Memory B cell (primary cell): ENCODE measurements at places on chromosomes 12 and 14.

DNA sequence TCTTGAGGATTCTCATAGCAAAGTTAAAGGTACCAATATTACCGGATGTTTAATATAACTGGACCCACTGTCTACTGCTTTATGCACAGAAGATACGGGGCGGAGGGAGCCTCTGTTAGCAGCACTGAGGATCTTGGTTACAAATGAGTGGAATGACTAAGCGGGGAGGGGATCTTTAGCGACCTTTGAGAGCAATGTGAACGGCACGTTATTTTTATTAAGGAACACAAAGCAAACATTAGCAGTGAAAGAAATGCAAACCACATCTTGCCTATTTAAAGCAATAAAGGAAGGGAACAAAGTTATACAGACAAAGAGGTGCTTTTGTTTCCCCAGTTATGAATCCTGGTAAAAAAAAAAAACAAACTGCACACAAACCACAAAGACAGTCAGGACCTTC lies 27.1 kb upstream of the PRMT8 start:
- no peak overlapping the region for H3K27ac ChIP-seq
- no peak overlapping the region for H3K4me3 ChIP-seq
- peaks cover 9% of the 10 kb centered on the region for H3K27me3 ChIP-seq
- H3K36me3 ChIP-seq, result no peaks in the 10 kb centered on the region
- no peak for DNase-seq

DNA sequence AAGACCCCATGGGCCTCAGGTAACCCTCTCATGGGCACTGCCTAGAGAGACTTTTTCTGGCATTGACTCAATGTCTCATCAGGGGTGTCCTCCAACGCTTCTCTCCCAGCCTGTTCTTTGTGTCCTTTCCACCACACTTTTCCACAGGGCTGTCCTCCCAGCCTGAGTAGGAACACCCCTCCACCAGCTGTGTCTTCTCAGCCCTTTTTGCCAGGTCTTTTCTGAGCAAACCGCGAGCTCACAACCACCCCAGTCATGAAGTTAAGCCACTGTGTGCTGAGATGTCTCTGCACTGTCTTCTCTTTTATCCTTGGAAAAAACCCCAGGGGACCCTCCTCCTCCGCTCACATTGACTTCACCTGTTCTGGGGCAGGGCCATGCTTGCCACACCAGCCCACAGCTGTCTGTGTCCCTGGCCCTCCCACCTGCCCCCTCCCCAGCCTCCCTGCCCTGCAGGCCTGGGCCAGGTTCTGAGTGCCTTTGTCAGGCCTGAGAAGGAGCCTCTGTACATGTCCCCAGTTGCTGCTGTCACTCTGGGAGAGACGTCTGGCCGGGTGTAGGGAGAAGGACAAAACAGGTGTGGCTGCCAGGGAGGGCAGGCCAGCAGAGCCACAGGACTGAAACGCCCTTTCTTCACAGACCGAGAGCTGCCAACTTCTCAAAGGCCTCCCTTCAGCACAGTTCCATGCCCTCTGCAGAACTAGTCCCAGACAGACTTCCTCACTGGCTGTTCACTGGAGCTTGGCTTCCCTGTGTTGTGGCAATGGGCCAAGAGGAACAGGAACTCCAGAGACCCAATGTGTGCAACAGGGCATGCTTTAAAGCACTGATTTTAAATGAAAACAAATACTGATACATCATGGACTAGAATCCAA lies 50.5 kb upstream of the PNMA1 start:
- H3K4me3 ChIP-seq, result peak overlapping the region; percentile 32
- DNase-seq, result no peak
- peaks cover 54% of the 10 kb centered on the region for H3K4me1 ChIP-seq

DNA sequence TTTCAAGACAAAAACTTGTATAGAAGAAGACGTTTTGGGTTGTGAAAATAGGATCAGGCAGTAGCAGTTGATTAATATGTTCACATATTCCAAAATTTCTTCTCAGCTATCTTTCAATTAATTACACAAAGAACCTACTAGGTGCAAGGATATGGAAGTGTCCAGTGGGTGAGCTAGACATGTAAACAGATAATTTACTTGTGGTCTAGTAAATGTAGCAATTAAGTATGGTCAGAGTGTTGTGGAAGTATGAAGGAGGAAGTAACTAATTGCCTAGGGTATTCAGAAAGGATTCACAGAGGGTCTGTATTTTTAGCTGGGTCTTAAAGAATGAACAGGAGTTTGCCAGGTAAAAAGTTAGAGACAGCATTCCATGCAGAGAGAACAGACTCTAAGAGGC lies 5.9 kb downstream of the GOLGA5 start:
- H3K27ac ChIP-seq, result no peak overlapping the region
- H3K4me1 ChIP-seq, result peaks cover 37% of the 10 kb centered on the region
- DNase-seq, result no peak
- peak overlapping the region; percentile 37 for H3K4me3 ChIP-seq
- H3K27me3 ChIP-seq, result no peaks in the 10 kb centered on the region

DNA sequence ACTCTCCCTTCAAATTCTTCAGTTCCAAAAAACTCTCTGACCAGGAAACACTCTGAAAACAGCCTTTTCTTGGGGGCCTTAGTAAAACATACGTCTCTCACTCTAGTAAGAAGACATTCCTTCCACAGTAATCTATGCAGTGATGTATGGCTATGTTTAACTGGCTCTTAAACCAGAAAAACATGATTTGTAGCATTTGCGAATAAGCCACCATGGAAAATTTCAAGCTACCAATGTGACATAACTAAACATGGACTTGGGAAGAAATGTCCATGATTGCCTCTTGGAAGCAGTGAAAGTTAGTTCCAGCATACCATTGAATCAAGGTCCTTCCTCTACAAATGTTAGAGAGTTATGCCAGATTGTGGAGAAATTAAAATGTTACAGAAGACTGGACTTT lies 121.5 kb upstream of the ATF7IP start:
- H3K4me3 ChIP-seq, result no peak overlapping the region
- peaks cover 5% of the 10 kb centered on the region for H3K36me3 ChIP-seq
- no peak for DNase-seq
- H3K4me1 ChIP-seq, result peaks cover 26% of the 10 kb centered on the region

GRCh38 chr14:65847075-65847847 lies 434.7 kb downstream of the FUT8 start:
- peaks cover 6% of the 10 kb centered on the region for H3K27me3 ChIP-seq
- H3K4me3 ChIP-seq, result no peak overlapping the region
- no peaks in the 10 kb centered on the region for H3K36me3 ChIP-seq
- peak overlapping the region; percentile 32 for H3K27ac ChIP-seq

- no peaks in the 10 kb centered on the region for H3K27me3 ChIP-seq
- H3K36me3 ChIP-seq, result no peaks in the 10 kb centered on the region
- H3K27ac ChIP-seq, result no peak overlapping the region
- H3K4me3 ChIP-seq, result no peak overlapping the region
- H3K4me1 ChIP-seq, result peaks cover 26% of the 10 kb centered on the region
- DNase-seq, result no peak
These were observed 136.1 kb upstream of the CCND2 start for GRCh38 chr12:4137441-4137840.

DNA sequence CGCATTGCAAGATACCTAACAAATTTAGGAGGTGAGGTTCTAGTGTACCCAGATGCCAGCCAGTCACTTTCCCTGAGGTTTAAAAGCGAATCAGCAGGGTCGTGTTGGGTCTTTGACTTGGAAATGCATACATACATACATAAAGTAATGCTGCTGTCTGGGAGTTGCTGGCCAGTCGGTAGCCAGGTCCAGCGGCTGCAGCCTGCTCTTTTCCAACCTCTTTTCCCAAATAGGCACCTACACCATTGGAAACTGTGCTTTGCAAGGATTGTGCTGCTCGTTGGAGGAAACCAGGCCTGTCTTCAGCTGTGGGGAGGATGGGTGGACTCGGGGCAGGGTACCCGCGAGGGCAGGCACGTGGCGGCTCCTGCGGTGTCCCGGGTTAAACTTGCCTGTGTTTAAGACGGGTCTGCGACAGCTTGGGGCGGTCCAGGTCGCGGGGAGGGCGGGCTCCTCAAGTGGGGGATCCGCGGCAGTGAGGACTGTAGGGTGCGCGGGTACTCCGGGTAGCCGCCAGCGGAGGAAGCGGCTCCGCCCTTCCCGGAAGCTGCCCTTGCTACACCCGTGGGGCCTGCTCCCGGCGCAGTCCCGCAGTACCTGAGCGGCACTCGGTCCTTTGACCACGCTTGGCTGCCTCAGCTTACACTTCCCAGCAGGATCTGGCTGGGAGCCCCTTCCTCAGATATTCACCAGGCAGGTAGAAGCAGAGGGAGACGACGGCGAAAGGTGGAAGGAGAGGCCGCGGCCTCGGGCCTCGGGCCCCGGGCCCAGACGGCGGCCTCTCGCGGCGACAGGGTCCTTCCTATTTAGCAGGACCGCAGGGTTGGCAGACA lies 2.7 kb downstream of the TTC6 start:
- H3K4me1 ChIP-seq, result no peaks in the 10 kb centered on the region
- H3K36me3 ChIP-seq, result peaks cover 2% of the 10 kb centered on the region
- H3K4me3 ChIP-seq, result no peak overlapping the region
- no peak for DNase-seq

- H3K27ac ChIP-seq, result no peak overlapping the region
- no peak overlapping the region for H3K4me3 ChIP-seq
- no peaks in the 10 kb centered on the region for H3K4me1 ChIP-seq
- peaks cover 25% of the 10 kb centered on the region for H3K36me3 ChIP-seq
- DNase-seq, result no peak
These were observed 78.0 kb downstream of the IFNG start for GRCh38 chr12:68081561-68081960.

GRCh38 chr14:89131004-89131750 lies 285.9 kb downstream of the FOXN3 start:
- no peak overlapping the region for H3K4me3 ChIP-seq
- no peak overlapping the region for H3K27ac ChIP-seq
- no peaks in the 10 kb centered on the region for H3K27me3 ChIP-seq
- H3K4me1 ChIP-seq, result no peaks in the 10 kb centered on the region
- H3K36me3 ChIP-seq, result peaks cover 7% of the 10 kb centered on the region
- no peak for DNase-seq

DNA sequence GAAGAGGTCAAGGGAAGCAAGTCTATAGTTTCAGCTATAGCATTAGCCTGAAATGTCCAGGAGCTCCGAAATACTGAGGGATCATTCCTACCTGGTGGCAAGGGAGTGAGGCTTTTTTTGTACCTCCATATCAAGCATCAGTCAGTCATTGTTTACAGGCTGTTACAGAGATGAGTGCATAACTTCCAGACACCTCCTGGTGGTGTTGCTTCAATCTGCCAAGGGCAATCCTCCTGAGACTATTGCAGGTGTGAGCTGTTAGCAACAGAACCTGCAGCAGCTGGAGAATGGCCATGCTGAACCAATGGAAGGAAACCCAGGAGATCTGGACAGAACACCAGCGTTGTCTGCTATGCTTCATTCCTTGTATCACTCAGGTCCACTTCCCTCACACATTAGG lies 80.0 kb upstream of the SLC8A3 start:
- H3K4me3 ChIP-seq, result no peak overlapping the region
- no peak overlapping the region for H3K27ac ChIP-seq
- no peaks in the 10 kb centered on the region for H3K4me1 ChIP-seq
- H3K36me3 ChIP-seq, result no peaks in the 10 kb centered on the region
- no peaks in the 10 kb centered on the region for H3K27me3 ChIP-seq

- no peak overlapping the region for H3K27ac ChIP-seq
- no peak for DNase-seq
- H3K36me3 ChIP-seq, result no peaks in the 10 kb centered on the region
- no peak overlapping the region for H3K4me3 ChIP-seq
- no peaks in the 10 kb centered on the region for H3K4me1 ChIP-seq
These were observed 7.6 kb downstream of the EML1 start for GRCh38 chr14:99800781-99801180.

DNA sequence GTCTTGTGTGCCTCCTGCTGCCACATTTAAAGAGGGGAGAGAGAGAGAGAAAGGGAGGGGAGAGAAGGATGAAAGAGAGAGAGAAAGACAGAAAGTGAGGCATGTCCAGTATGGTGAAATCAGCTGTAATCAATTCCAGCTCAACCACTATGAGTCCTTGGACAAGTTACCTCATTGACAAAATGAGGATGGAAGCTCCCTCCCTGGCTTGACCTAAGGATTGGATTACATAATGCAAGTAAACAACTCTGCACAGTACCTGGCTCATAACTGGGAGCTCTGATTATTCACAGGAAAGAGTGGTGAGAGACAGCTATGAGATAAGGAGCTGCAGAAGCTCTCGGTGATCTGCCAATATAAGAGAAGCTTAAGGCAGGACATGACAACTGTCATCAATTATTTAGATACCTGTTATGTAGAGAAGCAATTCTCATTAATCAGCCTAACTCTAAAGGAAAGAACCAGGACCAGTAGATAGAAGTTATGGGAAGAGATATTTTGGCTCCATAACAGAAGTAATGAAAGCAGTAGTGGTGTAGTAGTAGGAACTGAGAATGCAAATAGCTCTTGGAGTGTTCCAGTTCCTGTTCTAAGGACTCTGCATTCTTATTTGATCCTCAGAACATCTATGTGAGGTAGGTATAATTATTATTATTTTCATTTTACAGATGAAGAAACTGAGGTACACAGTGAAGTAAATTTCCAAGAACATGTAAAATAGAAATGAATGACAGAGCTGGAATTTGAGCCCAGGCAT lies 791.6 kb downstream of the DIO2 start:
- DNase-seq, result no peak
- no peaks in the 10 kb centered on the region for H3K4me1 ChIP-seq
- no peaks in the 10 kb centered on the region for H3K27me3 ChIP-seq
- H3K27ac ChIP-seq, result no peak overlapping the region
- no peaks in the 10 kb centered on the region for H3K36me3 ChIP-seq

DNA sequence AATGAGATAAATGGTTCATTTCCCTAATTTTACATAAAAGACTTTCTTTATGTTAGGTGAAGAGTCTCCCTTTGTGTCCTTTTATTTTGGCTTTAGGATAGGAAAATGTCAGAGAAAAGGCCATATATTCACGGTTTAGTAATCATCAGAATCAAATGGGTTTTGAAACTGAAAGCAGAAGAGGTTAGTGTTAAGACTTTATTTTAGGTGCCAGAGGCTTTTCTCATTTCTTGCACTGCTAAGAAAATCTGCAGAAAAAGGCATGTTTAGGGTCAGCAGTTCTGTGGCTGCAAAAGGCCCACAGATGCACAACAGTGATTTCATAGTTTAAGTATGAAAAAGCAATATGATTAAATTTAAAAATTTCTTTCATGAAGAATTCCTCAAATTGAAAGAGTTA lies 80.4 kb upstream of the SINHCAF start:
- H3K36me3 ChIP-seq, result peaks cover 16% of the 10 kb centered on the region
- H3K27me3 ChIP-seq, result no peaks in the 10 kb centered on the region
- H3K27ac ChIP-seq, result peak overlapping the region; percentile 84
- no peak for DNase-seq
- peak overlapping the region; percentile 21 for H3K4me3 ChIP-seq
